ENCODE measurements at places on chromosomes 16 and 17.

GRCh38 chr17:28720247-28720996, 637 bp downstream of the RPL23A start:
- DNase-seq, result no peak

- no peak for DNase-seq
These were observed 155.7 kb downstream of the CMIP start for GRCh38 chr16:81600275-81600674.

GRCh38 chr16:57802341-57803133, at the start of gene KIFC3:
Gene KIFC3 (minus strand): TSS chr16:57802491. CDS start chr16:57798243, 4,248 bp downstream.
- DNase-seq, result peak; percentile 61

DNA sequence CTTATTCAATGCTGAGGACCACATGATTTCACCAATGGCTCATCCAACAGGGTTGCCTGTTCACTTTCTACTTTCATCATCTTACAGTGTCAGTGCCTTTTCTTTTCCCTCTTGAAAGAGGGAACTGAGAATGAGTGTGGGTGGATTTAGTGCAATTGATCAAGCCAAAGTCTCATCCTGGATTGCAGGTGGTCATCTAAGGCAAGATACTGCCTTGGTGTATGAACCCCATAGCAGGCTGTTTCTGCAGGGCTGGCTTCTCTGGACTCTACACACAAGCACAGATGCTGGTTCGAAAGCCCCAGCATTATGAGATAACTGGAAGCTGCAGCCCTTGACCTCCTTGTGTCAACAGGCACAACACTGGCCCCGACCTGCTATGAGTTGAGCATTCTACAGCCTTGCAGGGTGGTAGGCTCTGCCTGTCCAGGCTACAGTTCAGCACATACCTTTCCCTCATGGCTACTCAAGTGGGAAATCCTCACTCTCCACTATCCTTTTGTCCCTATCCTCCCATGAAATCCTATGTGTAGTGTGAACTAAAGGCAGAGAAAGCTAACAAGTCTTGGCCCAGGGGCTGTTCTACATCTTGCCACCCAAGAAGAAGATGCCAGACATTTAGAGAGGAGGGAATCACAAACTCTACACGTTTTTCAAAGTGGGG, 358.7 kb downstream of the SLC39A11 start:
- no peak for DNase-seq

Measured in WTC11 (cell line).